ENCODE measurements at places on chromosomes 16 and 17.
A peak's percentile ranks its signal among the peaks of the same experiment; 100 is the strongest.

- peak; percentile 65 for DNase-seq
Measured at GRCh38 chr17:73546770-73547536, 97.3 kb downstream of the SDK2 start.

DNA sequence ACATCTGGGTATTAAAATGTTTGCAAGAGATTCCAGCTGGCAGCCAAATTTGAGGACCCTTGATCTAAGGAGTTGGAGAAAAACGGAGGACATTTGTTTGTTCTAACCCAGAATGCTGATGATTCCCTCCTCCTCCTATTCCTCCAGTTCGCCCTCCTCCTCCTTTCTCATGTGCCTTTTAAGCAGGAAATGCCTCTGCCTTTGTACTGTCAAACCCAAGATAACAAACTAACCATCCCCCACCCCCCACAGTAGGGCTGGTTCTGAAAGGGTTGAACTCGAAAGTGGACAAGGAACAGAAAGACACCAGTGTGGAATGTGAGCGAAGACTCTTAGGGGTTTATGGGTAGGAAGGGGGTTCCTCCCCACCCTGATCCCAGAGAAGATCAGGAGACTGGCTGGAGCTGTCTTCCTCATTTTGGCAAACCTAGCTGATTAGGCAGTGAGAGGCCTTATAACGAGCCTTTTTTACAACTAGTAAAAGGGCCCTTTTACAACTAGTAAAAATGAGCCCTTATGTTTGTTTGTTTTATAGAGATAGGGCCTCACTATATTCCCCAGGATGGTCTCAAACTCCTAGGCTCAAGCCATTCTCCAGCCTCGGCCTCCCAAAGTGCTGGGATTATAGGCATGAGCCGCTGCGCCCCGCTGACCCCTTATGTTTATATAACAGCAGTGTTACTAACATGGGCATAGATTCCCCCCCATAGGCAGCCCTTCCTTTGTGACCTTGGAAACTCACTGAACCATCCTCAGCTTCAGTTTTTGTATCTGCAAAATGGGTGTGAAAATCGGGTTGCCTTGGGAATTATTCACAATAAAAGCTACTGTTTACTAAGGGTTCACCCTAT, 975 bp downstream of the CHD9 start:
- DNase-seq, result peak; percentile 13

DNA sequence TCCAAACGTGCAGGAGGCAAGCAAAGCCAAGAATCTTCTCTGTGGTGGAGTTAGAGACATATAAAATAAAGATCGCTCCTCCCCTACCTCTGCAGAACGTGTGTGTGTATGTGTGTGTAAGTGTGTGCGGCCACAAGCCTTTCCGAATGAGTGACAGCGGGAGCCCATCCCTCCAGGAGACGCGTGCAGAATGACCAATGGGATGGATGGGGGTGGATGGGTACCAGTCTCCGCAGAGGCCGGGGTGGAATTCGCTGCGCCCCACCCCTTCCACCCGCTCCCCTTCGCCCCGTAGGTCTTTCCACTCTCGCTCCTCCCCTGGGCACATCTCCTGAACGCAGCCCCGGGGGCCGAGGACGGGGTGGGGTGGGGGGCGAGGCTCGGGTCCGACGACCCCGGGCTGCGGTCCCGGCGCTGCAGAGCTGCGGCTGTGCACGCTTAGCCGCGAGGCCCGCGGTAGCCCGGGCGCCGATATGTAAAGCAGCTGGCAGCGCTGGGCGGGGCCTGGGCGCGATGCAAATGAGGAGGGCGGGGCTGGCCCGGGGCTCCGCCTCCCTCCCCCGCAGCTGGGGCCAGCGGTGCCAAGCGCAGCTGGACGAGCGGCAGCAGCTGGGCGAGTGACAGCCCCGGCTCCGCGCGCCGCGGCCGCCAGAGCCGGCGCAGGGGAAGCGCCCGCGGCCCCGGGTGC, at the start of gene PRKCB:
PRKCB (plus strand) TSS at position 594 of the 688 bp plus-strand sequence.
- peak; percentile 89 for DNase-seq

GRCh38 chr17:8189711-8190477, at the start of gene BORCS6:
BORCS6 (minus strand) TSS chr17:8190180; CDS start chr17:8190140, 40 bp downstream.
- peak; percentile 97 for DNase-seq

- no peak for DNase-seq
Measured at GRCh38 chr17:17420561-17421269, 56.1 kb upstream of the MED9 start.

DNA sequence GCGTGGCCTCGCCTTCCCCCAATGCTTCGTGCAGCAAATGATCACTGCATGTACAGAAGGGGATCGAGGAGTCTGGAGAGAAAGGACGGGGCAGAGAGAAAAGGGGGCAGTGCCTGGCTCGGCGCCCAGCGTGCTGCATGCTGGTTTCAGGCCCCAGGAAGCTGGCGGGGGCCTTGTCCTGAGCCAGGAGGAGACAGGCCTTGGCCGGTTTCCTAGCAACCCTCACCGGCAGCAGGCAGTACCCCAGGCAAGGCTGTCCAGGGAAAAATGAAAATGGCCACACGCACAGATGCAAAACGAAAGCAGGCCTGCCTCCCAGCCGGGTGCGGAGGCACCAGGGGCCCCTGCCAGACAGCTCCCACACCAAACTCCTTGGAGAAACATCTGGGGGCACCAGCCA, 126.3 kb downstream of the ZFHX3 start:
- DNase-seq, result no peak

GRCh38 chr17:41481036-41481435, at the start of gene KRT35:
KRT35 (minus strand) TSS chr17:41481151; CDS start chr17:41481097, 54 bp downstream.
- DNase-seq, result no peak

DNA sequence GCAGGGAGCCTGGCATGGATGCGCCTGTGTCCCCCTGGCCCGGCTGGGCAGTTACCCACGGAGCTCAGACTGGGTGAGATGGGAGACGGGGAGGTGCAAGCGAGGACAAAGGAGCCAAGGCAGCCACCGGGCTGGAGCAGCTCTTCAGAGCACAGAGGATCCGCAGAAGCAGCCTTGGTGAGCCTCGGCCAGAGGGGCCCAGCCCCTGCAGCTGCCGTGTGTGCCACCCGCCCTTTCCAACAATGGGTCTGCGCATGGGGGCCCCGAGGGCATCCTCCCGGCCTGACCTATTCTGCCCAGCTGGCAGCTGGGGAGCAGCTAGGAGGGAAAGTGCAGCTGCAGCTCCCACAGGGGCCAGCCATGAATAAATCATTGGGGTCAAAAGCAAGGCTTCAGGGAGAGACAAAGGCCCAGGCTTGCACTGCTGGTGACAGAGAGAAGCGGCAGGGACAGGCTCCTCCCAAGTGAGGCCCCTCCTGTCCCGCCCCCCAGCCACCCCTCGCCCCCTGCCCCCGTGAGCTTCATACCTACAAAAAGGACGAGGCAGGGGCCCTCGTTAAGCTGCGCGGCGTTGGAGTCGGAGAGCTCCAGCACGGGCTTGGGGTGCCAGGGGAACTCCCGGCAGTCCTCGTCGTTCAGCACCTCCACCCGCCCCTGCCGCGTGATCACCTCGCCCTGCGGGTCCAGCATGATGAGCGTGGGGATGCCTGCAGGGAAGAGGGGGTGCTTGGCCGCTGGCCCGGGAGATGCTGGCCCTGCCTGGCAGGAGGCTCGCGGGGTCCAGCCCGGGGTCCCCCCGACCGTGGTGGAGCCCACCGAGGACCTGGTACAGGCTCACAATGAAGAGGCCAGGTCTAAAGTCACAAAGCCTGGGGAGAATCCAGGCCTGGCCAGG, 22.6 kb downstream of the MRM3 start:
- no peak for DNase-seq

DNA sequence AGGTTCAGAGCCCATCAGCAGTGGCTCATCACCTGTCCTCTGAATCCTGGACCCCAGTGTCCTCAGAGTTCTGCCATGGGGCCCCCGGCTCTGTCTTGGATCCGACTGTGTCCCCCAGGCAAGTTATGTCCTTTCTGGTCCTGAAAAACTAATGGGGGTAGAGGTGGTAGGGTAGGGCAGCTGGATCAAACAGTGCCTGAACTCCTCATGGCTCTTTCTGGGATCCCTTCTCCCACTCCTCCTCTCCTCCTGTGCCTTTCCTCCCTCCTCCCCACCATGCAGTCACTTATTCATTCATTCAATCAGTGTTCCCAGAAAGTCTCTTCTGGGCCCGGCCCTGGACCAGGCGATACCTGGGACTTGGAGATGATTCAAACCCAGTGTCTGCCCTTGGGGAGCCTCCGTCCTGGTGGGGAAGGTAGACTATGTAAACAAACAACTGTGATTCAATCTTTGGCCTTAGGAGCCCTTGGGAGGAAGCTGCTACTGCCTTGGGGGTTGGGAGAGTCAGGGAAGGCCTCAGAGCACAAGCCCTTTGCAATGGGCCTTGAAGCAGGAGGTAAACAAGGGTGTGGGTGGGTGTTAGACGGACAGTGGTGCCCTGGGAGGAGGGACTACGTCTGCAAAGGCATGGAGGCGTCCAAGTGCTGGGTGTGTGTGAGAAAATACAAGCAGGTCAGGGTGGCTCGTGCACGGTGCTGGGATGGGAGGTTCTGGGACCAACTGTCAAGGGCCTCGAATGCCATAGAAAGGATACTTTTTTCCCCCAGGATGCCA, 6.4 kb upstream of the FAM83G start:
- DNase-seq, result no peak

DNA sequence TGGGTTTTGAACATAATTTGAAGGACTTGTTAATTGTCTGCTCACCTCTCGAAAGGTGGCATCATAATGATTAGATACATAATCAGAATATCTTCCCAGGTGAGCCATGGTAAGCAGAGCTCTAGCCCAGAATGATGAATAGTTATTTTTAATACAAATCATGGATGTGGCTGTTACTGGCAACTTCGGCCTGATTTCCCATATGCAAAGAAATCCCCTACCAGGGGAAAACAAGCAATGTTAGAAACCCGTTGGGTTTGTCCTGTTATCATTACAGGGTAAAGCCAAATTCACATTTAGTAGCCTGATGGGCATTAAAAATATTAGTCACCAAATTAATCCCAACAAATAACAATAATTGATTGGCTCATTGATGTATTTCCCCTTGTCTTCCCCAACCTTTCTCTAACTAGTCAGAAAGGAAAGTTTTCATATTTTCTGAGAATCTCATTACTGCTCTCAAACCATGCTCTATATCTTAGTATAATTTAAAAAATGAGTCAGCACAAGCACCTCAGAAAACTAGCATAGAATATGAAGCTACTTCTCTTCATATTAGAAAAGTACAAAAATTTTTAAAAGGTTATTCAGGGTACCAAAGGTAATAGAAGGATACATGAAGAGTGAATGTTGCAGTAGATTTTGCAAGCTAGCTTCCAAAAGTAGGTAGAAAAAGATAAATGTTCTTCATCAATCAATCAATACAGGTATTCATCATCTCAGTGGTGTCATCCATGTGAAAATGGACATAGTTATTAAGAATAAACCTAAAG, 5.0 kb downstream of the STAT5B start:
- no peak for DNase-seq

- DNase-seq, result no peak
Measured at GRCh38 chr17:81140018-81140417, 25.3 kb upstream of the PVALEF start.

DNA sequence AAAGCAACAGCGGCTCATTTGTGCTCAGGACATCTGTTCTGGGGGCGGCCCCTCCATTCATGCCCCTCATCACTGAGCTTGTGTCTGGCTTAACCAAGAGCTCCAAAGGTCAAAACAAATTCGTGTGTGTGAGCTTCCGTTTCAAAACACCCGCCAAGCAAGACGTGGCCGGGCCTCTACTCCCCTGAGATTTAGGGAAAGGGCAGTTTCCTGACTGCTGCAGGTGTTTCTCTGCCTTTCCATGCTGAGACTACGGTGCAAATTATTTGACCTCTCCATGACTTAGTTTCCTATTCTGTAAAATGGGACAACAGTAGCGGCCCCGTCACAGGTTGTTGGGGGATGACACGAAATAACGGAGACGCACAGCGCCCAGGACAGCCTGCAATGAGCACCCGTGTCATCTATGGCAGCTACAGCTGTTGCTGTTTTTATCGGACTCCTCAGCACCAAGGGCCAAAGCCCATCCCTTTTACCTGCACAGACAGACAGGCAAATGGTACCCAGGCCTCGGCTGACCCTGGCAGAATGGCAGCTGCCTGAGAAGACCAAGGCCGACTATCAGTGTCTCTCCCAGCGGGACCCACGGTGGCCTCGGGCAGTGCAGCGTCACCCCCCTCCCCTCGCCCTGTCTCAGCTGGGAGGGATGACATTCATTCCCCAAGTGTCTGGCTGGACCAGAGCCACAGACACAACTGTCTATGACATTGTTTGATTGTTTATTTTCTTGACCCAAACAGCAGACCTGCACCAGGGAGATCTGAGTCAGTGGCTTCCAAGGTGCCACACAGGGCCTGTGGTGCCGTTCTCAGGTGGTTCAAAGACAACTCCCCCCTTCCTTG, 50.7 kb upstream of the DOC2B start:
- DNase-seq, result no peak

- DNase-seq, result no peak
Measured at GRCh38 chr16:5903153-5903552, 805.6 kb upstream of the EEF2KMT start.

DNA sequence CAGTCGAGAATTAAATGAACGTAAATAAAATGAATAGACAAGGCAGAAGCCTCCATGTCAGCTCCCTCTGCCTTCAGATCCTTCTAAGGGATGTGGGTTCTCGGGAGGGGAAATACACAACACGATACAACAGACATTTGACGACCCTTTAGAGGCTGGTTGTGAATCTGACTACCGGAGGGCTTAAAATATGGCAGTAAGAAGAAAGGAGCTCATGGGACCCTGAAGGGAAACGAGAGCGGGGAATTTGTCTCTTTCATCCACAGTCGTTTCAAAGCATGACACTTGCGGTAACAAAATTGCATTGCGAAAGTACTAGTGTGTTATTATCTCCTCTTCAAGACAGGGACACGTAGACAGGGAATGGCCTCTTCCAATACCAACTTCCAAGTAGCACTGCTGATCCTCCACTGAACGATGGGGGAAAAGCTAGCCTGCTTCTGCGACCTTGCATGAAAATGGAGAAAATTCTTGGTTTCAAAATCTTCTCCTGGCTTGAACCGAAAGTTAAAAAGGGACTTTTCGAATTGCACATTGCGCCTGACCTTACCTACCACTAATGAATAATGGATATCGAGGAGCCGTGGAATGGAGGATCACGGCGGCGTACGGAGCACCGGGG, 1.2 kb upstream of the TNRC6C start:
- DNase-seq, result peak; percentile 16

- DNase-seq, result no peak
Measured at GRCh38 chr17:64240741-64241347, 22.2 kb downstream of the TEX2 start.

DNA sequence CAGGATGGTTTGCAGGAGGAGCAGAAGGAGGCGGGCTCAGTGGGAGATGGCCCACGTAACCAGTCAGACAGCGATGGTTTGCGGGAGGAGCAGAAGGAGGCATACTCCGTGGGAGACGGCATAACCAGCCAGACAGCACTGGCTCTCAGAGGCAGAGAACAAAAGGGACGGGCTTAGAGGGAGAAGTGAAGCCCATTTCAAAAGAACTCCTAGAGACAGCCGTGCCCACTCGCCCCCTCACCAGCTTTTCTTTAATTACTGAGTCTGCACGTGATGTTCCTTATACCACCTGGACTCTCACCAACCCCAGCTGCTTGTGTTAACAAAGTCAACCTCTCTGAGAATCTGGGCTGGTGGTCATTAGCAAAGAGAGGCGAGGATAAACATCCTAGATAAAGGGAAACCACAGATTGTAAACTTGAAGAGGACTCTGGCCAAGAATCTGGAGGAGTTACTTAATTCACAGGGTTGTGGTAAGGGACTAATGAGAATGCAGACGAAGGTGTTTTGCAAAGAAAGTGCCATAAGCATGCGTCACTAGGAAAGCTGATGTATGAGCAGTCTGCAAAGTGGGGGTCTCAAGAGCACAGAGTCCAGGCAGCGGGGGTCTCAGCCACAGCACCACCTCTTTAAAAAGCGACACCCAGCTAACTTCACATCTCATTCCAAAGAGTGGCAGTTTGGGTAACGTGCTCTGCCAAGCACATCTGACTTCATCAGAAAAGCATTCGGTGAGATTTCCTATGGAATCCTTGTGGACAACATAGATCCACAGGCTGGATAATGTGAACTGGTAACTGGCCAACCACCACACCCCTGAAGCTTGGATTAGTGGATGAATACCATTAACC, 51.7 kb downstream of the NXN start:
- DNase-seq, result no peak
